ENCODE measurements at places on chromosomes 11 and 22.

- DNase-seq, result no peak
Measured at GRCh38 chr11:13053255-13053917, 44.3 kb downstream of the RASSF10 start.

DNA sequence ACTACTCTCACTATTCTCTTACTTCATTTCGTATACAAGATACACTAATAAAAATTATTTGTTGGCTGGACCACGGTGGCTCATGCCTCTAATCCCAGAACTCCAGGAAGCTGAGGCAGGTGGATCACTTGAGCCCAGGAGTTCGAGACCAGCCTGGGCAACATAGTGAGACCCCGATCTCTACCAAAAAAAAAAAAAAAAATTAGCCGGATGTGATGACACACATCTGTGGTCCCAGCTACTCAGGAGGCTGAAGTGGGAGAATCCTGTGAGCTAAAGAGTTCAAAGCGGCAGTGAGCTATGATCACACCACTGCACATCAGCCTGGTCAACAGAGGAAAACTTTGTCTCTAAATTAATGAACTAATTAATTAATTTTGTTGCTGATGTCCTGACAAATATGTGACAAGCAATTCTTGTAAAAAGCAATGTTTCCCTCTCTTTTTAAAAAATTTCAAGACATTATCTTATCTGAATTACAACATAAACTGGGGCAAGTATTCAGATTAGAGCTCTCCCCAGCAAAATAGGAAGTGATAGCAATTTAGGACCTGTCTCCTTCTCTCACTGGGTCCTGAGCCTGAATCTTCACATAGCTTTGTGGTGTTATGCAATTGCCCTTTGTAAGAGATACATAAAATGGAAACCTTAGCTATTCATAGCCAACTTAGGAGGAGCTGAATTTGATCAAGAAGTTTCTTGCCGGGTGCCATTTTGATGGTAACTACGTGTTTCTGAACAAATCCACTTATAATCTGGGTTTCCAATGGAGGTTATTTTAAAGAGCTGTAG, 17.6 kb upstream of the TMA7B start:
- no peak for DNase-seq

DNA sequence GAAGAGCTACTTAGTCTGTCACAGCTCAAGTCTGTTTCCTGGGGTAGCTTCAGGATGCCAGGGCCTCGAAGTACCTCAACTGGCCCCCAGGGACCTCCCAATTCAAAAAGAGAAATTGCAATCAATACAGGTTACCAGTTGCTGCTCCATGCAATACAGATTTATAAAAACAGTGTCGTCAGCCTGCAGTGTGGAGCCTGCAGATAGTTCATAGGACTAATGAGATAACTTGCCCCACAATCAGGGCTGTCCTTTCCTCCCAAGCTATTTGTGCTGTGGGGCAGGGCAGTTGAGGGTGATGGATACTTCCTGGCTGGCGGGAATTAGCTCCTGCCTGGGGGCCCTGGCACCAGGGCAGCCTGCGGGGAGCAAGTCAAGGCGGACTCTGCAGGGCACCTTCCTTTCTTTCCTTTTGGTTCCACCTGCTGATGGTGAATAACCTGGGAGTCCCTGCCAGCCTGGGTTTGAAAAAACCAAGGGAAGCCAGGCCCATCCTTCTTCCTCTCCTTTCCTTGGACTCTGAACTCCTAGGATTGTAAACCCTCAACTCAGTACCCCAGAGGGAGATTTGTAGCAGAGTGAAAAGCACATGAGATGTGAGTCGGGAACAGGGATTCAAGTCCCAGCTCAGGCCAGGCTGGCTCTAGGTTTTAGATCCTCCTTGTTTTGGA, 216.6 kb downstream of the CEP164 start:
- DNase-seq, result no peak

- DNase-seq, result no peak
Measured at GRCh38 chr11:13035711-13036110, 26.6 kb downstream of the RASSF10 start.

DNA sequence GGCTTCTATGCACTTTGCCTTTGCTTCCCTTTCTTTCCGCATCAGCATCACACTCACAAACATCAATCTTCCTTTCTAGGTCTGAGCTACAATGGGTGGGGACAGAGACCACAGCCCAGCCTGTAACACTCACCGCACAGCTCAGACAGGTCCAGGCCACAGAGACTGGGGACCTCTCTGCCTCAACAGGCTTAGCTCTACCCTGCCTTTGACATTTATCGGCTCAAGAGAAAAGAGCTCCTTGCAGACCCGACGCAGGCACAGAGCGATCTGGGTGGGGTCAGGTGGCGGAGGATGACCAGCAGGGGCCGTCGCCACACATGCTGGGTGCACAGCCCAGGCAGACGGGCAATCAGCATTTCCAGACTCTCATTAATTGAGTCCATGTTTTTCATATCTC, 837.3 kb downstream of the TBC1D22A start:
- DNase-seq, result no peak

DNA sequence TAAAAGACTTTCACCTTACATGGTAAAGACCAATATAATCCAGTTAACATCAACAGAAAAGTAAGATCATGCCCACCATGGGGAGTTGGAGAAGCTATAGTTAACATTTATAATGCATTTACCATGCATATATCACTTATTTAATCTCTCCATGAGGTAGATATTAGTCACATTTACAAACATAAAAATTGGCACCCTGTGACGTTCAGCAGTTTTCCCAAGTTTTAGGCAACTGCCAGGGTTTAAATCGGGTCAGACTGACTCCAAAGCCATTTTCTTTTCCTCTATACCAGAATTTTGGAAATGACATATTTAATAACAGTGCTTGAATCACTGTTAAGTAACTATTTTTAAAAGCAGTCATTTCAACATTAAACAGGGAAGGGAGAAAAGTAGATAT, 266.3 kb downstream of the DDX10 start:
- DNase-seq, result no peak

DNA sequence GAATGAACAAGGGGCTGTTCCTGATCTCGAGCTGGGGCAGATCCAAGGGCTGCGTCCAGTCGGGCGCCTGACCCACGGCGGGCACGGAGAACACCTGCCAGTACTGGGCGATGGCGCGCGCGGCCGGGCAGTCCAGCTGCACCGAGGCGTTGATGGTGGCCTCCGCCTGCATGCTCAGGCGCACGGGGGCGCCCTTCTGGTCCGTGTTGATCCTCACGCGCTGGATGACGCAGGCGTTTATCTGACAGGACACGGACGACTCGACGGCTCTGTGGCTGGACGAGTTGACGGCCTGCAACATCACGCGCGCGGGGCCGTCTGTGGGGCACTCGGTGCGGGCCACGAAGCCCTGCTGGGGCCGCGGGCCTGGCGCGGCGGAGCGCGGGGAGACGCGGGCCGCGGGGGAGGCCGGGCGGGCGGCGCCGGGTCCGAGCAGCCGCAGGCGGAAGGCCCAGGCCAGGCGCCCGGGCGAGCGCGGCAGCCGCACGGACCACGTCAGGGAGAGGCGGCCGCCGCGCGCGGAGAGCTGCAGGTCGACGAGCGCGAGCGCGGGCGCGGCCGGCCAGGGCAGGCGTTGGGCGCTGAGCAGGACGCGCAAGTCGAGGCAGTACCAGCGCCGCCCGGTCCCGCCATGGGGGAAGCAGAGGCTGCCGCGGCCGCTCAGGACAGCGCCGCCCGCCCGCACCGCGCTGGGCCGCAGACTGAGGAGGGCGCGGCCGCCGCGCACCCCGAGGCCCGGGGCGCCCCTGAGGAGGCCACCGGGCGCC, 511 bp downstream of the PKDREJ start:
- no peak for DNase-seq

- DNase-seq, result no peak
Measured at GRCh38 chr11:116478669-116479668, 293.8 kb downstream of the BUD13 start.

DNA sequence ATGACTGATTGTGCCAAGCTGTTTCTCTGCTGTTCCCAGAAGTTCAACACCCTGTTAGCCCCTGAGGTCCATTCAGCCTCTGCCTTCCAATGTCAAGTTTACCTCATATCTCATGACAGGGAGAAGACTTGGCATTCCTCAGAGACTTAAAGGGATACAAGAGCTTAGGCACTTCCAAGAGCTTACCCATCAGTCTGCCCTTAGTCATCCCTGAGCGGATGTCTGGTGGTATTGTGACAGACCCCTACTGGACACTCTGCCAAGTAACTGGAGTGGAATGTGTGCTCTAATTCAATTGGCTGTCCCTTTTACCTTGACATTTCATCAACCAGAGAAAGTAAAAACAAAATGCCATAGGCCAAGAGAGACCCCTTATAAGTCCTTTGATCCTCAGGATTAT, 151.5 kb downstream of the AASDHPPT start:
- no peak for DNase-seq

GRCh38 chr11:73203322-73203721, 14.8 kb upstream of the P2RY2 start:
- no peak for DNase-seq

- DNase-seq, result peak; percentile 17
Measured at GRCh38 chr11:103035791-103036434, 56.0 kb downstream of the DCUN1D5 start.

DNA sequence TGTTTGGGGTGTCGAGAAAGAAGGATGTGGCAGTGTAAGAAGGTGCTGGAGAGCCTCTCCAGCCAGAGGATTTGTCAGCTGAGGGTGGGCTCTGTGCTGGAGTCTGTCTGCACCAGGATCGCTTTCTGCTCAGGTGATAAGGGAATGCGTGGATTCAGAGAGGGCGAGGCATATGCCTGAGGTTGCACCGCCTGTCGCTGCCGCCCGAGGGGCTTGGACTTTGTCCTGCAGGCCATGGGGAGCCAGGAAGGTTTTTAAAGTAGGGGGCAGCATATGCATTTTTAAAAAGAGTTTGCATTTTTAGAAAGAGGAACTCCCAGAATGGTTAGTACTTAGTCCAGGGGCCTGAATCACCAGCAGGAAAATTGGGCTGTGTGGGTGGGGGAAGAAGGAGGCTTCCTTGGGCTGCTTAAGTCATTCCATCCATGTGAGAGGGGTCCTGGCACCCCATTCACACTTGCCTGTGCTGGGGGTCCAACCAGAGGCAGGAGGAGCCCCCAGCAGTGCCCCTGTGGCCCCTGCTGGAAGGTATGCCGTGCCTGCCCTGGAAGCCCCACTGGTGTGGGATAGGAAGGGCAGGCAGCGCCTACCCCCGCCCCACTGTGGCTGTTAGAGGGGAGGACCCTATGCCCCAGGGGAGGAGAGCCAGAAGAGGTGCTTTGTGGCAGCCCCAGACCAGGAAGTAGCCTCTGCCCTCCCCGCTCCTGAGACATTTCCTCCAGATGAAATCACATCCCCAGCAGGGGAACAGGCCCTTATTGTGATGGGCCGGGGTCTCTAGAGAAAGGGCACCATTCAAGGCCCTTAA, 35.8 kb upstream of the MYRF start:
- no peak for DNase-seq

GRCh38 chr11:121421149-121421901, 30.8 kb upstream of the SORL1 start:
- DNase-seq, result no peak

- no peak for DNase-seq
Measured at GRCh38 chr22:36110306-36110881, 50.2 kb downstream of the APOL3 start.

- DNase-seq, result no peak
Measured at GRCh38 chr22:42431401-42432019, 693 bp downstream of the NFAM1 start.

DNA sequence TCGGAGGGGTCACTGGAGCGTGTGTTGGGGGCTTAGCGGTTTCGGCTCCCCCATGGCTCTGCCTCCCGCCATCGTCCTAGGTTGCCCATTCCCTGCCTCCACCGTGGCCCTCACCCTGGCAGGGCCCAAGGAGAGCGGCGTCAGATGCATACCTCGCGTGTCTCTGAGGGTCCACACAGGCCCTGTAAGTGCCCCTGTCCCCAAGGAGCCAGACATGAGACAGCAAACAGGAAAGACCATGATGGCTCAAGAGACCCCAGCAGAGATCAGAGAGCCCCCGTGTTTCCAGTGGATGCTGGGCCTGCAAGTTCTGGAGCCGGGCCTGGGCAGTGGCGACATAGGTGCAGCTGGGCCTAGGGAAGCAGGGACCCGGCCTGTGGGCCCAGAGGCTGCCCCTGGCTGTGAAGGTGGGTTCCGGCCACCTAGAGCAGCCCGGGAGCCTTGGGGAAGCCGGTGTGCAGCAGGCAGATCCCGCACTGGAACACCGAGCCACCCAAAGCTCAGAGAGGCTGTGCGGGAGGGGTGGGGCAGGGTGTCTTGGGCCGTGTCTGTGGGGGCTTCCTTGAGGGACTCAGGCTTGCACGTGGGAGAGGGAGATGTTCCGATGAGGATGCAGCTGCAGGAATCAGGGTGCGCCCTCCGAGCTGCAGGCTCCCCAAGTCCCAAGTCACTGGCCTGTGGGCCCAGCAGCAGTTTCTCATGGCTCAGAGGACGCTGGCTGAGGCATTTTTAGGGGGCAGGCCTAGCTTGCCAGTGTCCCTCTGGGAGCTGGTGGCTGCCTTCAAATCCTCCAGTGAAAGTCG, 126.4 kb downstream of the KCNQ1OT1 start:
- DNase-seq, result no peak

- no peak for DNase-seq
Measured at GRCh38 chr22:21754523-21754922, 18.9 kb upstream of the YPEL1 start.

GRCh38 chr22:31346255-31346732, at the start of gene PATZ1:
TSS of gene PATZ1 (minus strand) at chr22:31346346. CDS start at chr22:31345602, 744 bp downstream.
- DNase-seq, result peak; percentile 92

DNA sequence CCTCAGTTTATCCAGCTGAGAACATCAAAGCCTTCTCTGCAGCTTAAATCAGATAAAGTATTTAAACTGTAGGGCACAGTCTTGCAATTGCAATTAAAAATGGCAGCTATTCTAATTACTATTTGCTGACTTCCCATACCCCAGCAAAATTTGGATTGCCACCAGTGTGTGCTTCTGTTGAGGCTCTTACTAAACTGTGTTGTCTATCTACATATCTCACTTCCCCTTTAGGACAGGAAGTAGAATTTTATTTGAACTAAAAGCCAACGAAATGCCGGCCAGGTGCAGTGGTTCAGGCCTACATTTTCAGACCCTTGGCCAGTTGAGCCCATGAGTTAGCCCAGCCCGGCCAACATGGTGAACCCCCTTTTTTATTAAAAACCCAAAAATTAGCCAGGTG, 7.1 kb downstream of the SAA4 start:
- DNase-seq, result no peak

DNA sequence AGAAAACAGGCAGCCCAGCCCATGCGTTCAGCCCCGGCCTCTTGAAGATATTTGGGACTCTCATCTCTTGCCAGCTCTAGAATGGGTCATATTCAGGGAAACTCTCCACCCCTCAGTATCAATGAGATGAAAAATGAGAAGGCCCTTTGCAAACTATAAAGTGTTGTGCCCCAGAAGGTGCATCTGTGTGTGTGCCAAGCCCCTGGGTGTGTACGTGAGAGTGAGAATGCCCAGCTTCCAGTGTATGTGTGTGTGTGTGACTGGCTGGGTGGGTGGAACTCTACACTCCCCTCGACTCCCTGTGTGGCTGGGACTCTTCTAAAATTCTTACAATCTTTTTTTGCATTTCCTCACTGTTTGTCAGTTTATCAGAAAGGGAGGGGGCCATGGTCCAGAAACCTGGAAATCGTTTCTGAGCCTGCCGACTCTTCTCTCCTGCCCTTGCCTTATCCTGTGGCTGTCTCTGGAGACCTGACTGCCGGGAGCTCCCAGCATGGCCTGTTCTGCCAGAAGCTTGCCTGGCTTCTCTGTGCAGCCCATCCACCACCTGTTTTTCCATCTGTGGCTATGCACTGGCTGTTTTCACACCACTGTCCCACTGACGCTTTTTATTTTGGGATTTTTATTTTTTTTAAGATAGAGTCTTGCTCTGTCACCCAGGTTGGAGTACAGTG, 1.2 kb downstream of the P2RY6 start:
- no peak for DNase-seq

Data from naive thymus-derived CD8-positive, alpha-beta T cell (primary cell).